ENCODE measurements at places on chromosomes 6 and 20. TPM values are rescaled to one million over a fixed set of nuclear protein-coding genes. Genes with fewer than 3 reads are reported as not detected.

Gene TTPAL
- total RNA-seq: 44.9 TPM

Gene TBX18
- 81.0 TPM for total RNA-seq

Gene GPX5
- not detected for total RNA-seq

Gene REV3L
- 91.5 TPM for total RNA-seq

Gene MTFR2
- total RNA-seq: not detected

Gene BEND6
- 1.3 TPM for total RNA-seq

Gene TCP11
- total RNA-seq: 0.43 TPM

Gene HEY2
- 0.32 TPM for total RNA-seq

DNA sequence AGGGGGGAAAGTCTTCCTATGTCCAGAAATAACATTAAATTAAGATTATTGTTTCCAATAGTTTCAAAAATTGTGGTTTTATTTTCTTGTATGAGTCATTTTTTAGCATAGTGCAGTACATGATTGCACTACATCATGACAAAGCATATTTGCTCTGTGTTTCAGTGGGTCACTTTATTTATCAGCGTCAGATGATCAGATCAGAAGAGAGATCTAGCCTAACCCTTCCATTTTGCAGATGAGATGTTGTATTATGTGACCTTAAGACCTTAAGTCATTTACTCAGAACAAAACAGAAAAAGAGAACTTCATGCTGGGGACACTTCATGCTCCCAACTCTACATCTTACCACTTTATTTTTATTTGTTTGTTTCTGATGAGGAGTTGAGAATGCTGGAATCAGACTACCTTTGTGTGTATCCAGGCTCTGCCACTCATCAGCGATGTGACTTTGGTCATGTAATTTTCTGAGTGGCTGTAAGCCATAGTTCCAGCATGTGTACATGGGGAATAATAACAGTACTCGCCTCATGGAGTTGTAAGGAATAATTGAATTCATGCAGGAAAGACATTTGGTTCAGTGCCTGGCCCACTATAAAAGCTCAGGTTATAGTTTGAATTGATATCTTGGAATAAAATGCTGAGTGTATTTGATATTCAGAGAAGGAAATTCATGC, 13.5 kb downstream of the EYA4 start:
- H3K4me1 ChIP-seq: no peaks in the 10 kb centered on the region
- no peaks in the 10 kb centered on the region for H3K36me3 ChIP-seq
- no peak overlapping the region for H3K4me3 ChIP-seq
- H3K27me3 ChIP-seq: no peaks in the 10 kb centered on the region

GRCh38 chr6:166728884-166729530, 102.0 kb upstream of the RPS6KA2 start:
- H3K36me3 ChIP-seq: no peaks in the 10 kb centered on the region
- no peak overlapping the region for H3K27ac ChIP-seq
- H3K27me3 ChIP-seq: no peaks in the 10 kb centered on the region
- DNase-seq: no peak

DNA sequence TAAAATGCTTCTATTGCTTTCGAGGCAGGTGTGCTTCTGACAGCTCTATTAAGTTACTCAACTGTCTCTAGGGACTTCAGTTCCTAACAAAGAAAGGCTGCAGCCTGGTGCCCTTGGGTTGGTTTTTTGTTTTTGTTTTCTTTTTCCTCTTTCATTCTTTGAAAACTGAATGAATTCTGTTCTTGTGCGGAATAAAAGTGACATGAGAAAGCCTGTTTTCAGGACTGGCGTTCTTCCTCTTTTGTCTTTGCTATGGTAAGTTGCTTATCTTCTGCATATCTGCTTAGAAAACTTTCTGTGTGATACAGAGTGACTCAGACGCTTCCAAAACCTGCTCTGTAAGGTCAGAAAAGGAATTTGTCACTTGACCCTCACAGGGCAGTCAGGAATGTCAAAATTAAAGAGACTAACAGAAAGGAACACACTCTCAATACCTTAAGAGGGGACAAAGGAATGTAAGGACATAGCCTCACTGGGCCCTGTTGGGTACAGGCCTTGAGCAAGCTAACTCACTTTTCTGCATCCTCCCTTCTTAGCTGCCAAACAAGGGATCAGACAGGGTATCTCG, 56.2 kb upstream of the NHSL1 start:
- no peak overlapping the region for H3K27ac ChIP-seq
- DNase-seq: no peak
- H3K27me3 ChIP-seq: no peaks in the 10 kb centered on the region
- no peaks in the 10 kb centered on the region for H3K36me3 ChIP-seq
- H3K4me1 ChIP-seq: no peaks in the 10 kb centered on the region
- H3K4me3 ChIP-seq: no peak overlapping the region

DNA sequence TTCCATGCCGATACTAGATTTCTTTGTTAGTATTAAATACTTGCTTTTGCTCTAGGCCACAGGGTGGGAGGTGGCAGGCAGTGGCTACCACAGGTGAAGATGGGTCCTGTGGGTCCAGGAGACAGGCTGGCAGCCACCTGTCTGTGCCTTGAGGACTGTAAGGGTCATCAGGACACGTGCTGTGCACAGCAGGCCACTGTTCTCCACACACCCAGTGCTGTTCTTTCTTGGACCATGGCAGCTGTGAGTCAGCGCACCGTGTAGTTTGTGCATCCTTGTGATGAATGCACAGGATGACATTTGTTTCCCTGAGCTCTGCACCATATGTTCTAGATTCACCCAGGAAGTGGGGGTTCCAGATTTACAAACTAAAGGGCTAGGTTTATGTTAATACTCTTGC, 317.0 kb downstream of the ZFAND3 start:
- no peak for DNase-seq
- no peak overlapping the region for H3K4me3 ChIP-seq
- H3K27me3 ChIP-seq: no peaks in the 10 kb centered on the region
- no peaks in the 10 kb centered on the region for H3K4me1 ChIP-seq
- H3K27ac ChIP-seq: no peak overlapping the region

DNA sequence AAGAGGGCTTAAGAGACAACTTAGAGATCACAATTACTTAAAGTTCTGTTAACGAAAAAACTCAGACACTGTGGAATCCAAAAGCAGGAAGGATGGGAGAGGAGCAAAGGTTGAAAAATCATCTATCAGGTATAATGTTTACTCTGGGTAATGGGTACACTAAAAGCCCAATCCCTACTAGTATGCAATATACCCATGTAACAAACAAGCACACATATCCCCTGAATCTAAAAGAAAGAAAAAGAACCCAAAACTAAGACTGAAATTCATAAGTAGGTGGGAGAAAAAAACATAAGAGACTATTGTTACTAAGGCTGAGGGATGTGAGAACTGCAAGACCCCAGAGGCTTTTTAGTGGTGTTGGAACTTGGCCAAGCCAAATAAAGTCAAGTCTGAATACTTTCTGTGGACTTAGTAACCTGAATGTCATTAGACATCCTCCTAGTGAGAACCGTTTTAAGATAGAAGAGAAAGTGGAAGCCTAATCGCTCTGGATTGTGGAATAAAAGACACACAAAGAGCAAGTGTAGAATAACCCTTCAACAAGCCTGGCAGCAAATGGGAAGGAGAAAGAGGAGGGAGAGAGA, 189.4 kb upstream of the RNF217 start:
- no peaks in the 10 kb centered on the region for H3K36me3 ChIP-seq
- no peaks in the 10 kb centered on the region for H3K4me1 ChIP-seq
- DNase-seq: no peak
- H3K27me3 ChIP-seq: no peaks in the 10 kb centered on the region
- no peak overlapping the region for H3K27ac ChIP-seq

- no peaks in the 10 kb centered on the region for H3K27me3 ChIP-seq
- H3K27ac ChIP-seq: no peak overlapping the region
- H3K4me1 ChIP-seq: no peaks in the 10 kb centered on the region
- DNase-seq: no peak
- peaks cover 4% of the 10 kb centered on the region for H3K36me3 ChIP-seq
- no peak overlapping the region for H3K4me3 ChIP-seq
Measured at GRCh38 chr6:116168148-116168547, 42.2 kb upstream of the COL10A1 start.

DNA sequence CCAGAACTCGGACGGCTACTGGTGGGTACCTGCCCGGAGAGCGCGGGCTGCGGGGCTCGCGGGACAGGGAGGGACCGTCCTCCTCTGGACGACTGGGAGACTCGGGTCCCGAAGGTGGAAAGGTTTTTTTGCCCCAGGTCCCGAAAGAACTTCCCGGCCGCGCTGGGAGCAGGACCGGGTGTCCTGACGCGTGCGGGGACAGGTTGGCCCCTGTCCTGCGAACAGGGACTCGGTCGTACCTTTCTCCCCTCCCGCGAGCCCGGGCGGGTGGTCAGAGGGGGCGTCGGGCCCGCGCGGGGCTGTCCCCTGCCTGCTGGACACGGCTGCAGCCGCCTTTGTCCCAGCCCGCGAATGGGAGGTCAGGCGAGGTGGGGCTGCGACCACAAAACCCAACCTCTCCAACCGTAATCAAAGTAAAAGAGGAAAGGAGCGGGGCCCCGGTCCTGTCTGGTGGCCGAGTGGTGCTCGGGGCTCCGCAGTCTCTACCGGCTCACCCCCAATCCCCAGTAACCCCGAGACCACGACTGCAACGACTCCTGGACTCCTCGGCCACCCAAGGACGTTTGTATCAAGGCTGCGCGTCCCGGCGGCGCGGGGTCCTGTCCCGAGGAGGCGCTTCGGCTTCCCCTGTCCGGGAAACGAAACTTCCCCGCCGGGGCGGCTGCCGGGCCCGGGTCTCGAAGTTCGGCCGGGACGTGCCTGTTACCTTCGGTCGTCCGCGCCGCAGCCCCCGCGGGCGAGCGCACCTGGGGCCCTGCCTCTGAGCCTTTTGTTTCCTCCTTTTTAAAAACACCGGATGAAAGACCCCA, 798 bp downstream of the DSP start:
- no peaks in the 10 kb centered on the region for H3K36me3 ChIP-seq
- H3K4me1 ChIP-seq: peaks cover 8% of the 10 kb centered on the region
- peak overlapping the region; percentile 76 for H3K4me3 ChIP-seq
- no peak for DNase-seq
- H3K27me3 ChIP-seq: peaks cover 12% of the 10 kb centered on the region
